NCI-H1436 treated with DMSO at 0.1 percent for 48 hours (cell line): ENCODE measurements at places on chromosomes 4 and X.

- no peak for DNase-seq
Measured at GRCh38 chrX:70464051-70464450, 19.4 kb downstream of the DLG3 start.

DNA sequence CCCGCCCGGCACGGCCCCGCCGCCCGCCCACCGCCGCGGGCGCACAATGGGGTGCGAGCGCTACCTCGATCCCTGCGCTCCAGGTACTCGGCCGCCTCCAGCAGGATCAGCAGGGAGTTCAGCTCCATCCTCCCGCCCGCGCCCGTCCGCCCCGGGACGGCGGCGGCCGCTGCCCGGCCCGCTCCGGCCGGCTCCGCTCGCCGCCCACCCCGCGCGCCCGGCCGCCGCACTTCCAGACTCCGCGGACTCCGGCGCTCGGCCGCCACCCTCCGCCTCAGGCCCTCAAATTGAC lies at the start of gene MXD4:
Gene MXD4 (minus strand): TSS at position 257 of the 292 bp plus-strand sequence. CDS start 129 bp downstream, at position 128.
- DNase-seq, result no peak

DNA sequence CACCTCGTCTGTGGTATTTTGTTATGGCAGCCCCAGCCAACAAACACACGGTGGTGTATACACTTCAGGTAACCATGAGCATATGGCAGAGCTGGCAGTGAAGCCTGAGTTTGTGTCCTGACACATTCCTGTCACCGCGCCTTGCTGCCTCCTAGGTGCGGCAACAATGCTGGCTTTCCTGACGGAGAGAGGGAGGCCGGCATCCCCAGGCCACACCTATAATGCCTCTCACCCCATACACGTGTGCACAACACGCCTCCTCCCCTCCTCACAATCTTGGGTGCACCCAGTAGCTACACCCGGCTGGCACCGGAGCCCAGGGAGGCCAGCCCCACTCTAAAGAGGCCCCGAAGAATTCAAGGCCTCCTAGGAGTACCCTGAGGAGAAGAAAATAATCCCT lies 158.5 kb downstream of the NSUN7 start:
- DNase-seq, result no peak

DNA sequence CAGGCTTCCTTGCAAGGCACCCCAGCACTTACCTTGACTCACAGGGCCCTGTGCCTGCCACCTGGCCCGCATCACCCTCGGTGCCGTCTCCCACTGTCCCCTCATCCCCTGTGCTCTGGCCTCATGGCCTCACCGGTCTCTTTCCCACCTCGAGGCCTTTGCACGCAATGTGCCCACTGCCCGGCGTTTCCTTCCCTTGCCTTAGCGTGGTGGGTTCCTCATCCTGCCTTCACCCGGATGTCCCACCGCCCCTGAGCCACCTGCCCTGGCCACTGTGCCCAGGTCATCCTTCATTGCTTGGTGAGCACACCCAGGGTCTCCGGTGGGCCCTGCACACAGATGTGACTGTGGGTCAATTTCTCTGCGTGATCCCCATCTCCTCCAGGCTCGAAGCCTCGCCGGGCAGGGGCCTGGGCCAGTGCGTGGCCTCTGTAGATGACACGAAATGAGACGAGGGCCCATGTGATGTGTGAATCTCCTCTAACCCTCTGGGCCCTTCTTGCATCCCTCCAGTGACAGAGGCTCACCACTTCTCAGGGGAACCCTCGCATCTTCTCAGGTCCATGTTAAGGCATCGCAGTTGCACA lies 4.6 kb downstream of the HTRA3 start:
- DNase-seq, result no peak

- DNase-seq, result no peak
Measured at GRCh38 chr4:162450531-162451035, 286.8 kb upstream of the FSTL5 start.

GRCh38 chr4:163495900-163496299 lies 1.4 kb downstream of the TMA16 start:
- no peak for DNase-seq

- no peak for DNase-seq
Measured at GRCh38 chrX:2627272-2627867, 63.7 kb upstream of the CD99 start.

GRCh38 chrX:39830414-39830813 lies 267.3 kb downstream of the BCOR start:
- no peak for DNase-seq

- DNase-seq, result no peak
Measured at GRCh38 chrX:627995-628394, 2.6 kb upstream of the SHOX start.

DNA sequence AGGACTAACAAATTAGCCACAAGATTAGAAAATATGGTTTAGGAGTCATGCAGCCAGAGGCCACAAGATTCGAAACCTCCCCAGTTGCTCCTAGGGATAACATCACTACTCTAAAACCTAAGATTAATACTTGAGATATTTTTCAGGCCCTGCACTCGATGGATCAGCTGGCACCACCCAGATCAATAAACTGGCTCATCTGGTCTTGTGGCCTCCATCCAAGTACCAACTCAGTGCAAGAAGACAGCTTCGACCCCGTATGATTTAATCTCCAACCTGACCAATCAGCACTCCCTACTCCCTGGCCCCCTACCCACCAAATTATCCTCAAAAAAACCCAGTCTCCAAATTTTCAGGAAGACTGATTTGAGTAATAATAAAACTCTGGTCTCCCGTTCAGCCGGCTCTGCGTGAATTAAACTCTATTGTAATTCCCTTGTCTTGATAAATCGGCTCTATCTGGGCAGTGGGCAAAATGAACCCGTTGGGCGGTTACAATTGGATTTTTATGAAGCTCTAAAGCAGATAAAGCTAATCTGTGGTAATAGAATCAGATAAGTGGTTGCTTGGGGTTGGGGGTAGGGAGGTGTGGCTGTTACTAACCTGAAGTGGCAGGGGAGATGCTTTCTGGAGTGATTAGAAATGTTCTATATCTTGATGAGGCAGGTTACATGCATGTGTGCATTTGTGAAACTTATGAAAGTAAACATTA lies 91.8 kb upstream of the ATXN3L start:
- no peak for DNase-seq

DNA sequence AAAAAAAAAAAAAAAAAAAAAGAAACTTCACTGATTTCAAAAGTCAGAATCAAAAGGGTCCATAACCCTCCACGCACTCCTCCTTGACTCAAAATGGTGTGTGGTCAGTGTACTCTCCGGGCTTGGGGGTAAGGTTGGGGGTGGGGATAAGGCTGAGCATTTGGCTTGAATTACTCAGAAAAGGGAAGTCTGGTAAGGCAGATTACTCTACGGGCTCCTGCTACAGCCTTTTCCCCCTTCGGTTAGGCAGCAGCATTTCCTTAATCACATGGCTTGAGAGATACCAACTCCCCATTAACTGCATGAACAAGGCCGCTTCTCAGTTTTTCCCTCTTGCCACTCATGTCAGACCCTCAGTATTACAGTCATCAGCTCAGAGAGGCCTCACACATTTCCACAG lies 135.4 kb upstream of the DUSP21 start:
- no peak for DNase-seq

DNA sequence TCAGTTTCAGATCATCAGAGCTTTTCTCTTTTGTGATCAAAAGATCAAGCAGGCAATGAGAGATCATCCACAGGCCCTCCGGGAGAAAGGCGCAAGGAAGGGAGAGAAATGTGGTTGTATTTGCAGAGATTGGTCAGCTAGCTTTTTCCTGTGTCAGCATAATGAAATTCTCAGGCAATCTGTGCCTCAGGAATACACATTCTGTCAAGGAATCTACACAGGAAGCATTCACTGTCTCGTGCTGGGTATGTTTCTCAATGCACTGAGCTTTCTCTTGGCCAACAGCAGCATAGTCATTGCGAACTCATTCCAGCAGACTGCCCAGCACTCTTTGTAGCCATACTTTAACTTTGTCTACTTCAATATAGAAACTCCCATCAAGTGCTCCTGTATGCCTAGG lies 413.7 kb downstream of the PPP3CA start:
- no peak for DNase-seq

- no peak for DNase-seq
Measured at GRCh38 chr4:31272331-31273061, 552.3 kb downstream of the PCDH7 start.

GRCh38 chr4:35500812-35501211 lies 743.5 kb downstream of the ARAP2 start:
- no peak for DNase-seq

GRCh38 chr4:159016593-159017024 lies 86.3 kb upstream of the RAPGEF2 start:
- DNase-seq, result no peak

DNA sequence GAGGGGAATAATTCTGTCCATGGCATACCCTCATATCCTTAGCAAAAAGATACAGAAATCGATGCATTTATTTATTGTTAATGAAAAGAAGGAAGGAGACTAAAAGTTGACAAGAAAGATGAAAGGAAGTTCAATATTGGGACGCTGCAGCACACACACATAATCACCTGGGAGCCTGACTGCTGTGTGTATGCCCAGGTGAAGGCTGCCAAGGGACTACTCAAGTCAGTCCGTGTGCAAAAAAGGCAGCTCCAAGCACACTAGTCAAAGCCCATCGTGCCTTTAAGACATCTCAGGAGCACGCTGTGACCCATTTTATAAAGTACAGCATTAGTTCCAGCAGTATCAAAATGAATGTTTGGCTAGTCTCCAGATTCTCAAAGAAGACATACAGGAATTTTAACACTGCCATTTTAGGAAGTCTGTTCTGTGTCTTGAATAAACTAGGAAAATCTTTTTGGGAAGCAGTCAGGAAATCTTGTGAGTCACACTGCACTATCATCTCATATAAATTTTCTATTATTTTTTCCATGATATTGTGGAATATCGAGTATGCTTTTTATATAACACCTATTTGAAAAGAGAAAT lies 363.9 kb downstream of the GASK1B start:
- DNase-seq, result no peak

- no peak for DNase-seq
Measured at GRCh38 chr4:24237709-24238108, 346.6 kb downstream of the DHX15 start.

- no peak for DNase-seq
Measured at GRCh38 chr4:184102927-184103326, 114.7 kb downstream of the ENPP6 start.

DNA sequence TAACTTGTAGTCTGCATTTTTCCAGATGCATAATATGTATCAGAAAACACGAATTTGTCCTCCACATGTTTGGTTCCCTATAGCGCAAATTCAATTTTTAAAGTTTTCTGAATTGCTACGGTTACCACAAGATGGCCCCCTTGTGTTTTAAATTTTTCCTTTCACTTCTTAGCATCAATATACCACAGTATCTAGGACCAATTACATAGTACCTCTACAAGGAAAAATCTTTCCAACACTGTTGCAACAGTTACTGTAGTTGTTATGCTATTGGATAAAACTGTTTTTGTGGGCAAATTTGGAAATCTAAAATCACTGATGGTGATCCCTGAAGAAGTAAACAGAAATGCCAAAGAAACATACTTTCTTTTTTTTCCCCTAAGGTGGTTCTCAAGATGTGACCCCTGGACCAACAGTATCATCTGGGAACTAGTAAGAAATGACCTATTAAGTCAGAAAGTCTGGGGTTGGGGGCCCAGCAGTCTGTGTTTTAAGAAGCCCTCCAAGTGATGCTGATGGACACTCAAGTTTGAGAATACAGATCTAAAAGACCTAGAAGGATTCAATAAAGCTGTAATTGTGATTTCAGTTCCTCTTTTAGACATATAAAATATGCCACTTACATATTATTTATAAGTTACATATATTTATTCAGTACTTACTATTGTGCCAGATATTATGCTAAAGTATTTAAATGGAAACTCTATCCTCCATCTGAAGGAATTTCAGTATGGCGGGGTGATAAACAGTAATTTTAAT lies 3.1 kb downstream of the ZGRF1 start:
- DNase-seq, result no peak

- DNase-seq, result no peak
Measured at GRCh38 chrX:30735839-30736238, 82.6 kb downstream of the GK start.

DNA sequence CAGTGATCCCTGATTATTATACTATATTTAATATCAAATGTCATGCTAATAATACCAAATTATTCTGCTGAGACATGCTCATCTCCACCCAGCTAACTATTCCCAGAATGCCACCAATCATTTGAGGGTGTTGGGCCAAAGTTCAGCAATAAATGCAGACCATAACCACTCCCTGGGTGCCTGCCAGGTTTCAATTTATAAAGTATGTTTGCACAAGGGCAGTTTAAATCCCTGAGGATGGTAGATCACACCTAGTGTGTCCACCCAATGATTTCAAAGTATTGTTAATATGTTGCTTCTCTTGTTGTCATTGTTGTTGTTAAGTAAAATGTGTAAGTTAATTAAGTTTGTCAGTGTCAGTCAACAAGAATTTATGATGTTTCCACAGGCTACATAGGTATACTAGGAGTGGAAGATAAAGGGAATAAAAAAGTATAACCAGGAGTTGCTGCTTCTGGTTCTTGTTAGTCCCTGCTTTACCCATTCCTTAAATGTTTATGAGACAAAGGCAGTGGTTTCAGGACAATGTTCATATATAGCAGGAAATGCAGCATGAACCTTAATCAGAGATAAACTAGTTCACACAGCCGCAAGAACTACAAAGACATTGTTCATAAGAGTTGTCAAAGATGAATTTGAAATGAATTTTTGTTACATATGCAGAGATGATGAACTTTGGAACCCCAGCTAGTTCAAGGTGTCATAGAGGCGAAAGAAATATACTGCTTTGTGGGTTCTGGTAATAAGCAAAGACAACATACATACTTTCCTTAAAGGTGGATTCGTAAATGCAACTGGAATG lies 25.5 kb downstream of the HPGD start:
- no peak for DNase-seq

GRCh38 chr4:74320559-74321118 lies 12.4 kb downstream of the EPGN start:
- no peak for DNase-seq

- DNase-seq, result no peak
Measured at GRCh38 chr4:109383823-109384222, 49.8 kb upstream of the SEC24B start.

- no peak for DNase-seq
Measured at GRCh38 chr4:149707862-149708261, 107.8 kb downstream of the IQCM start.

GRCh38 chr4:135411251-135411650 lies 1209.7 kb upstream of the PABPC4L start:
- DNase-seq, result no peak
